NCI-H446 (cell line): ENCODE measurements at places on chromosomes 6 and 20.
A peak's percentile ranks its signal among the peaks of the same experiment; 100 is the strongest.

DNA sequence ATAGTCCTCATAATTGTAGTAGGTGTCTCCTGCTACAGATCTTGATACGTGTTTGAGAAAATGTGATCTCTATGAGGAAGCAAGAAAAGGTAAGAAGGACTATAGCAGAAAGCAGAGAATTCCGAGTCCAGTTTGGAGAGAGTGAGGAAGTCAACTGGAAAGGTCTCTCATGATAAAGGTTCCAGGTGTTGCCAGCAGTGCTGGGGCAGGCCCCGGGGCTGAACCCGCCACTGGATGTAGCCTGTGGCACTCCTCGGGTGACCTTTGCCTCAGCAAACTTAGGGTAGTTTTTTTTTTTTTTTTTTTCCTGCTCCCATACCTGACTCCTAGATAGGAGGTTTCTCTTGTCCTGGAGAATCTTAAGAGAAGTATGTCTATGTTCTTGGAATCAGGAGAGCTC, 62.8 kb downstream of the FAM120B start:
- no peak for DNase-seq

- no peak for DNase-seq
Observed at GRCh38 chr20:53032478-53032932, 60.3 kb downstream of the TSHZ2 start.

DNA sequence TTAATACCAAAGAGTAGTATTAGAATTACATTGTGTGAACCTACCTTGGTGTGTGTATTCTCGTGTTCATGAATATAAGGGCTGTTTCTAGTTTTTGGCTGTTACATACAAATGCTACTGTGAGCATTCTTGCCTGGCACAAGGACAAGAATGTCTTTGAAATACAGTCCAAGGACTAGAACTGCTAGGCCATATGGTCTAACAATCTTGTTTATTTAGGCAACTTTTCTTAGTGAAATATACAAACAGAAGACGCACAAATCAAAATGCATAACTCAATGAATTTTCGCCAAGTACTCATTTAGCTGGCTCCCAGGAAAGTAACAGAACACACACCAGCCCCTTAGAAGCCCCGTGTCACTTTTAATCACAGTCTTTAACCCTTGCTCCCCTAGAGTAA, 28.5 kb downstream of the KDM1B start:
- peak; percentile 23 for DNase-seq

DNA sequence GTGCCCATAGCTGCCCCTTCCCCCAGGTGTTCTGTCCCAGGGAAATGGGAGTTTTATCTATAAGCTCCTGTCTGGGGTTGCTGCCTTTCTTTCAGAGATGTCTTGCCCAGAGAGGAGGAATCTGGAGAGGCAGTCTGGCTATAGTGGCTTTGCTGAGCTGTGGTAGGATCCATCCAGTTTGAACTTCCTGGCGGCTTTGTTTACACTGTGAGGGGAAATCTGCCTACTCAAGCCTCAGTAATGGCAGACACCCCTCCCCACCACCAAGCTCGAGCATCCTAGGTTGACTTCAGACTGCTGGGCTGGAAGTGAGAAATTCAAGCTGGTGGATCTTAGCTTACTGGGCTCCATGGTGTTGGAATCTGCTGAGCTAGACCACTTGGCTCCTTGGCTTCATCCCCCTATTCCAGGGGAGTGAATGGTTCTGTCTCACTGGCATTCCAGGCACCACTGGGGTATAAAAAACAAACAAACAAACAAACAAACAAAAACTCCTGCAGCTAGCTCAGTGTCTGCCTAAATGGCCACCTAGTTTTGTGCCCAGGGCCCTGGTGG, 24.0 kb downstream of the TNFAIP3 start:
- no peak for DNase-seq

GRCh38 chr6:27273783-27274182, 26.3 kb downstream of the PRSS16 start:
- no peak for DNase-seq

GRCh38 chr20:2465100-2465499, 5.5 kb downstream of the SNRPB start:
- DNase-seq, result no peak

GRCh38 chr20:17896771-17897369, 71.7 kb downstream of the SNX5 start:
- DNase-seq, result no peak

- DNase-seq, result no peak
Observed at GRCh38 chr20:18609741-18610140, 21.9 kb downstream of the DTD1 start.

GRCh38 chr6:17420368-17420767, 27.0 kb downstream of the CAP2 start:
- no peak for DNase-seq

DNA sequence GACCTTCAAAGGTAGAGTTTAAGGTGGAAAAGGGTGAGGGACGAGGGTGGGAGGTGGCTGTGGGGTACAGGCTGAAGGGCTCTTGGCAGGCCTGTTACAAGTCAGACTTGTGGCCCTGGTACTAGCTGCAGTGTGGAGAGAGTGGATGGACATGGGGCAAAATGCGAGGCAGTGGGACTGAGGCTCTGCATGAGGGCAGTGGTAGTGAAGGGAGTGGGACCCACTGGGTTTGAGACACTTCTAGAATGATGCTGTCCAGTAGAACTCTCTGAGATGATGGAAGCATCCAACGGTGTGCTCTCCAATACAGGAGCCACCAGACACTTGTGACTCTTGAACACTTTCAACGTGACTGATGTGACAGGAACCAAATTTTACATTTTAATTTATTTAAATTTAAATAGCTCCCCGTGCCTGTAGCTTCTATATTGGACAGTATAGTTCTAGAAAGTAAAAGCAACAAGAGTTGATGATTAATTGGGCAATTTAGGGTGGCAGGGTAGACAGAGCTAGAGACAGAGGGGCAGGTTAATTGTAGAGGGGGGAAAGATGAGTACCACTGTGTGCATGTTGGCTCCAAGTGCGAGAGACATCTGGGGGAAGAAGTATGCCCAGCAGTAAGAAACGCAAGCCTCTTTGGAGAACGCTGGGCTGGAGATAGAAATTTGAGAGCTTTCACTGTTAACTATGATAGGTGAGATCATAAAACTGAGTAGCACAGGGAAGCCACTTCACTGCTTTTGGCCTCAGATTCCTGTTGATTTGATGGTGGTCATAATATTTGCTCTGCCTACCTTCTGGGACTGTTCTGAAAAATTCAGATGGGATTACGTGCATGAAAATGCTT, 77.5 kb downstream of the TXNDC5 start:
- DNase-seq, result no peak

DNA sequence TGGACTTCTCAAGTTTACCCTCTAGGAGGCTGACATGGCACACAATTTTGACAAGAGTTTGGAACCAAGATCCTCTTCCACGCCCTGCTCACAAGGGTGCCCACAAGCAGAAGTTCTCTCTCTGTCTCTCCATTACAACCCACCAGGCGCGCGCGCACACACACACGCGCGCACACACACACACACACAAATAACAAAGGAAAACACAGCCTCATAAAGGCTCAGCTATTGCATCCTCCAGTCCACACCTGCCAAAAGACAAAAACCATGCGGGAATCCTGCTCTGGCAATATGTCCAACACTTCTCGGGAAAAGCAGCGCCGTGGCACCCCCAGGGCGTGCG, 870 bp downstream of the PAK5 start:
- peak; percentile 72 for DNase-seq

DNA sequence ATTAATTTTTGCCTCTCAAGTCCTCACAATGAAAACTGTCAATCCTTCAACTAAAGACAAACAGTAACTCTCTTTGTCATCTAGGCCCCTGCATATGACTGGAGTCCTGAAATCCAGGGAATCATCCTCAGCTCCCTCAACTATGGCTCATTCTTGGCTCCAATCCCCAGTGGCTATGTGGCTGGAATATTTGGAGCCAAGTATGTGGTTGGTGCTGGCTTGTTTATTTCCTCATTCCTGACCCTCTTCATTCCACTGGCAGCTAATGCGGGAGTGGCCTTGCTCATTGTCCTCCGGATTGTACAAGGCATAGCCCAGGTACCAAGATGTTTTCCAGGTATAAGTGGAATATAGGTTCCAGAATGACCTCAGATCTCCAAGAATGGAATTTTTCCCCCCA, 15.4 kb downstream of the SLC17A4 start:
- no peak for DNase-seq

DNA sequence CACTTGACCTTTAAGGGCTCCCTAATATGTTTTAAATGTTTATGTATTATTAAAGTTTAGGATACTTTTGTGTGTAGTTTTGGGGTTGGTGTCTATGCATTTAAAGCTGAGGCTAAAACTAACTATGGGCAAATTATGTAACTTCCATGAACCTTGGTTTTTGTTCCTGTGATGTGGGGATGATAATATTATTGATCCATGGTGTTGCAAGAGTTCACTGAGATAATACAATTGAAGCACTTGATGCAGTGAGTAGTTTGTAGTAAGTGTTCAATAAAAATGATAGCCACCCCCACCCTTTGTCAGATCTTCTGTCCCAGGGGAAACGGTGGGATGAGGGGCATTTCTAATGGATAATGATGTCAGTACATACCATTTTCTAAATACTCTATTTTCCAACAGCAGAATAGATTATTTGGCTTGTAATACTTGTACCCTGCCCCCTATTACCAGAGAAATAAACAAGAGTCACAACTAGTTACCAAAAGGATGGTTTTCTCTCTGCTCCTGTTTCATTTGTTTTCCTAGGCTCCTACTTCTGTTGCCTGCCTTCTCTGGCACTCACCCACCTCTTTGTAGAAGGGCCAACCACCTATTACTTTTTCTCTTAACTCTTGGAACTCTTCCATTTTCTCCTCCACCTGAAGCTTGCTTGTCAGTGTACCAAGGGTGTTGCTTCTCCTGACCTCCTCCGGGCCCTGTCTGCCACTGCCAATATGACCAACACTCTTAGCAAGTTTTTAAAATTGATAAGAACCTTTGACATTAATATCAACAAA, 97.9 kb downstream of the RCAN2 start:
- DNase-seq, result no peak

DNA sequence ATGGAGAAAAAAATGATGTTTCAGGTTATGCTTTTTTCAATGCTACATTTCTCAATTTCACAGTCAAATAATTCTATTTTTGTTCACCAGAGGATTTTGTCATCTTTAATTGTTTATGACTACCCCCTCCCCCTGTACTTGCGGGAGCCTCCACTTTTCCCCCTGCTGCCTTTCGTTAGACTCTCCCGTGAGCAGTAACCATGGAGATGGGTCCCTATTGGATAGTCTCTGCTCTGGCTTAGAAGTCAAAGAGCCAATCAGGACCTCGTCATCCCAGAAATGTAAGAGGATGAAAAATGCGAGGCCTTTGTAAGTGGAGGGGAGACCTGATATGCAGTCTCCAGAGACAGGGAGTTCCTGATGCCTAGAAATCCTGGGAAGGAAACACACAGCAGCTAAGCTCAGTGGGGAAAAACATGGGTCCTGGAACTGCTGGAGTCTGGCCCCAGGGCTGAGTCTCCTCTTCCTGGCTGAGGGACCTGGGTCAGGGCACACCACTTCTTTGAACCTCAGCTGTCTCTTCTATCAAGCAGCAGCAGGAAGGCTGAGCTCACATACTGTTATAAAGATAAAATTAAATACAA, 298.7 kb downstream of the TSHZ2 start:
- no peak for DNase-seq

DNA sequence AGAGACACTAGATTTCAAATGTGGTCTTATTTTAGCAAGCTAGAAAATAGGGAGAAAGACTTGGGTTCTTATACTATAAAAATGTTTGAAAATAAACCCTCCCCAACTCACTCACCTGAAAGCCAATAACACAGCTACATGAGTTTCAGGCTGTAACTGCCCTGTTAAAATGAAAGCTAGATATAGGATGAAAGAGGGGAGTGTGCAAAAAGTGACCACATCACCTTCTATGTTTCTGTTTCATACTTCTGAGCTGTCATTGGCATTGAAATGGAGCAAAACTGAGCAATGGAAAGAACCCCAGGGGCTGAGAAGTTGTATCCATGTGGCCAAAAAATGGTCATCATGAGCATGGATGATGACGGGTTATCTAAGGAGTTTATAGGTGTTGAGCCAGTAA, 148.1 kb upstream of the TENT5A start:
- no peak for DNase-seq

DNA sequence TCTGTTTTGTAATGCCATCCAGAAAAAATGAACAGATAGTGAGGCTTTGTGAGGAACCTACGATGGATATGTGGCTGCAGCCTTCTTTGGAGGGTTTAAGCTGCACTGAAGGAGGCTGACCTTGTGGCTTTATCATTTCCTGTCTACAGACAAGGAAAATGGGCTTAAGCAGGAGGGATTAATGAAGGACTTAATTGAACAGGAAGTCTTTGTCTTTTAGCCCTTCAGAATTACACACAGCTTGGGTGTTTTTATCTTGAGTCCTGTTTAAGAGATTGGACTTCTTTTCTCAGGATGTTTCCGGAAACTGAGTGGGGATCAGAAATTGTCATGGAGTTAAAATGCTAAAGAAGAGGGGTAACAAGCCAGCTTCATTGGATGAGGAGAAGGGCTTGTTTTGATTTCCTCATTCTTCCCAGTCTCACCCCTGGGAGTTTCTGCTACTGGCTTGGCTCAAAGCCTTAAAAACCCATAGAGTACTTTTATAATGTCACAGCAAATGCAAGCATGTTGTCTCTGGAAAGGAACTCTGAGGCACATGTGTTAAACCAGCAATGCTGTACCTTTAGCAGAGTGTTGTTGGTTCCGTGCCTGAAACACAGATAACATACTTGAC, 193.6 kb downstream of the JARID2 start:
- DNase-seq, result no peak

- no peak for DNase-seq
Observed at GRCh38 chr6:17899491-17899890, 87.9 kb downstream of the KIF13A start.

DNA sequence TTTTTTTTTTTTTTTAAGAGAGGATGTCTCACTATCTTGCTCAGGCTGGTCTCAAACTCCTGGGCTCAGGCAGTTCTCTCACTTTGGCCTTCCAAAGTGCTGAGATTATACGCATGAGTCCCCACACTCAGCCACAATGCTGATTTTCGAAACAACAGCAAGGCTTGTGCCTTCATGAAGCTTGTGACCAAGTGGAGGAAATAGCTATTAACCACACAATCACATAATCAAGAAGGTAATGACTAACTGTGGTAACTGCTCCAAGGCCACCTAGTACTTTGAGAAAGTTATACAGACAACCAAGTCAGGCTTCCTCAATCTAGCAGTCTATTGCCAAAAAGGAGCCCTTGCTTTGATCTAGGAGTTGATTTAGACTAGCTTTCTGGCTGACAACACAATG, 46.3 kb downstream of the SOD2 start:
- no peak for DNase-seq

DNA sequence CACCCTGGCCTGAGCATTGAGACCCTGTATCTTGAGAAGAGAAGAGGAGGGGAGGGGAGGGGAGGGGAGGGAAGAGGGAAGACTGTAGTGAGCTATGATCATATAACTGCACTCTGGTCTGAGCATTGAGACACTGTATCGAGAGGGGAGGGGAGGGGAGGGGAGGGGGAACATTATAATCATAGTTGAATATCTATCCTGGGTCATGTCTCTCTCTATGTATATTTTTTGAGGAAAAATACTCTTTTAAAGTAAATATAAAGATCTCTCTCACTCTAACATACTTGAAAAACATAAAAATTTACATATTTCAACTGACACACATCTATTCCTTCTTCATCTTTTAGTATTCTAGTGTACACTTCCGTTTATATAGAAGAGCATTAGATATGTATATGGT, 431.0 kb downstream of the CDKAL1 start:
- no peak for DNase-seq

GRCh38 chr6:2531426-2532215, 219.1 kb downstream of the MYLK4 start:
- no peak for DNase-seq
